Activated B cell treated with CpG ODN at 0.5 μM for 24 hours (primary cell): ENCODE measurements at places on chromosomes 1 and 21.
A peak's percentile ranks its signal among the peaks of the same experiment; 100 is the strongest.

DNA sequence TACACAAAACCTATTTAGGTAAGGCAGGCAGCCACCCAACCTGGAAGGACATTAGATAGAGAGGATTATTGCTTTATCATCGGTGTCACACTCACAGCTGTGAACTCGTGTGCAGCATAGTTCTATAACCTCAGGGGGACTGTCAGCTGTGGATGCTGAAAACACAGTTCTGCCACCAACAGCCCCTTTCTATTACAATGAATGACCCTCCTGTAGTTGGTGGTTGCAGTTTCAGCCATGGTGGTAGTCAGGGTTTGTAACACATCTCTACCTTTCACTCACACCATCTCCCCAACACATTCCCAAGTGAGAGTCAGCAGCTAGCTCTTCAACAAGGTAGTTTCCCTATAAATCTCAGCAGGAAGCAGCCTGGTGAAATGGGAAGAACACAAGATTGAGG lies 136.8 kb downstream of the ZC3H11B start:
- DNase-seq = no peak

DNA sequence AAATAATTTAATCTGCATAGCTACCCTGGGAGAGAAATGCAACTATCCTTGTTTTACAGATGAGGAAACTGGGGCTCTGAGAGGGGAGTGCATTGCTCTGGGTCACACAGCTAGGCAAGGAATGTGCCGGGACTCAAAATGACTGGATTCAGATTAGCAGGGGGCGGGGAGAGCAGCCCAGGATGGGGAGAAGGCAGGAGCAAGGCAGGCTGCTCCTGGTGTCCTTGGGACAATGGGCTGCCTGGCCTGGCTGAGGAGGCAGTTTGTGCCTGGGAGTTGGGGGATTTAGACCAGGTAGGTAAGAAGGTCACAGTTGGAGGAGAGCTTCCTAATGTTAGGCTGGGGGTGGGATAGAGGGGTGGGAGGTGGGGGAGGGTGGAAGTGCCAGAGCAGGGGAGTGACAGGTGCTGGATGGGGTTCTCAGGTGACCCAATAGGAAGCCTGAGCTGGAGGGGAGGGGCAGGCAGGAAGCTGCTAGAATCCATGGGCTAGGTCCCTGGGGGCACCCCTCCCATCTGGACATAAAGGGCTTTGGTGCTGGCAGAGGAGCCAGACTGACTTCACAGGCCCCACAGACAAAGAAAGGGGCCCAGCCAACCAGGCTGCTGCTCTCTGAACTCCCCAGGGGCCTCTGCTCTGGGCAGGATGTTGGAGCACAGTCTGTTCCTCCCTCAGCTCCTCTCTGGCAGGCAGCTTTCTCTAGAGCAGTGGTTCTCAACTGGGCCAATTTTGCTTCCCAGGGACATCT lies 29.0 kb downstream of the TRIM62 start:
- no peak for DNase-seq

DNA sequence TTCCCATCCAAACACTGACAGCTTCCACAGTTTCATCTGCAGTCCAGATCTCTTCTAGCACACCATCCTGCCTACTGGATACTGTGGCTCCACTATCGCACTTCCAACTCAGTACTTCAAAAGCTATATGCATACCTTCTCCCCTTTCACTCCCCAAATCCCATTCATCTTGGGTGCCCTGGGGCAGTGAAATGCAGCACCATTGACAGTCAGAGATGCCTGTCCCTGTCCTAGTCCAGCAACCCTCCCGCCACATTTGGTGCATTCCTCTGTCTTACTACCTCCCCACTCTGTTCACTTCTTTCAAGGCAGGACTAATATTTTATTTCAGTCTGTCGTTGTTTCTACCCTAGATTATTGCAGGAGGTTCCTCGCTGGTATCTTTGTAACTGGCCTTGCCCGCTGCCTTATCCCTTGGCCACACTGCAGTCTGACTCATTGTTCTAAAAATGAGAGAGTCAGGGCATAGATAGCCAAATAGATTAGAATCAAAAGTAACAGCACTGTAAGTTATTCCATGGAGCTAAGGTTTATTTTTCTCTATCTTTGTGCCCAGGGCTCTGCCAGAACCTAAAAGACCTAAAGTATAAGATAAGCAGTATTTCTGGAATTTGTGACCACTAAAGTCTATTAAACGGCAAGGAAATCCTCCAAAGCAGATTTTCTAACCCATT lies 96.7 kb downstream of the ESRRG start:
- DNase-seq = no peak

DNA sequence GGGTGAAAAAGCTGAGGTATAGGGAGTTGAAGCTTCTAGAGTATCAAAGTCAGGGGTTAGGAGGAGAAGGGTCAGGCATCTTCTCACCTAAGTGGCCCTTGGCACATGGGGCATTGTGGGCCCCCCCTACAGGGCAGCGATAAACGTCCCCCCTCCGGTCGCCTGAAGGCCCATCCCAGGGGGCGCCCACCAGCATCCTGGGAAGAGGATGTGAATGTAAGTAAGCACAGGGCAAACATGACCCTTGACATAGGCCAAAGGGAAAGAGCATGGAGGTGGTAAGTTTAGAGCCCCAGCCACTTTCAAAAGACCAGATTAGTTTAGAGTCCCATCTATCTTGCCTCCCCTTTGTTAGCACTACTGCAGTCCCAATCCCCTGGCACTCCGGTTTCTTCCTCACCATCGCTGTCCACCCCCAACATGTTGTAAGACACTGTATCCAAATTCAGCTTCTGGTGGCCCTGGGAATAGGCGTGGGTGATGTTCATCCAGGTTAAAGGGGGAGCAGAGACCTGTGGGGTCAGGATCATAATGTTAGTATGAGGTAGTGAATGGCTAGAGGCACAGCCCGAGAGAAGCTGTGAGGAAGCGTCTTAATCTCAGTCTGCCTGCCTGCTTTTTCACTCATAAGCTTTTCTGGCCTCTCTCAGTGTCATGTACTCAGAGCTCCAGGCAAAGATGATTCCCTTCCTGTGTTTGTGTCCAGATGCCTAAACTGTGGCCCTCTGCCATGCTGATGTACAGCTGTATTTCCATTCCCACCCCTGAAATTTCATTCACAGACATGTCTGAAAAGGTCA lies 2.7 kb downstream of the ITGA10 start:
- no peak for DNase-seq

DNA sequence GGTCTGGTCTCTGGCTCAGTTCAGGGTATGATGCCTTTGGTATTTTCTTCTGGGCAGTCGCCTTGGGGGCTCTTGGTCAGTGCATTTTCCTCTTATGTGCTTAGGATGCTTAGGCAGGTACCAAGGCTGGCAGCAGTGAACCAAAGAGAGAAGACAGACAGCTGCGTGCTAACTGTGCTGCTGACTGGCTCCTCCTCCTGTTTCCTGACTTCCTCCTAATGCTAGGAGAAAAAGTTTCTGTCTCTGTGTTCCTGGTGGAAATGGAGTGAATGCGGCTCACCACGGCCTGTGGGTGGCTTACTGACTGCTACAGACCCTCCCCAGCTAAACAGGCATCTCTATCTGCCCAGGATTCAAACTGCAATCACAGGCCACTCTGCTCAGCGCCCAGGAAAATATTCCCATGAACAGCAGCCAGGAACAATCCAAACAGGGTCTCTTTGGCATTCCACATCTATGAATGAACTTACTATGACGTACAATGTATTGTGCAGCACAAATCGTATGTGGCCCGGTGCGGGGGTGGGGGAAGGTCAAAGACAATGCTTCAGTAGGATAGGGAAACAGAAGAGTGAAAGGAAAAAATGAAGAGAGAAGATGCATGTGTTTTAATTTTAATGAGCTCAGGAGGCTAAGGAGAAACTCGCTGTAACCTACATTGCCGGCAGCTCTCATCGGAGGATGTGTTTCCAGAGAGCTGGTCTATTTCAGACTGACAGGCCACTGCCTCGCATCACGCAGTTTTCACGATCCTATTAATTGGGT lies 2.8 kb downstream of the ABCG1 start:
- no peak for DNase-seq

- DNase-seq = no peak
Measured at GRCh38 chr1:60600532-60600931, 481.8 kb upstream of the NFIA start.

DNA sequence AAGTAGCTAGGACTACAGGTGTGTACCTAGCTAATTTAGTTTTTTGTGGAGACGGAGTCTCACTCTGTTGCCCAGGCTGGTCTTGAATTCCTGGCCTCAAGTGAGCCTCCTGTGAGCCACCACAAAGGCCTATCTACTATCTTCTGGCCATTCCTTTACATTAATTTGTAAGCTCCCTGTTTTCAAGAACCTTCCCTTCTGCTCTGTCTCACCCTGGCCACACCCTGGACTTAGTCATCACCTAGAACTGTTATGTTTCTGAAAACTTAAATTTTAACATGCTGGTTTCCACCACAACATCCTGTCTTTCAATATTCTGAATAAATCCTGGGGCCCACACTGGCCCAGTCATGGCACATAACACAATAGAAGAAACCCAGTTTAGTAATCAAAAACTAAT lies 4.9 kb upstream of the B4GALT3 start:
- DNase-seq = no peak

- no peak for DNase-seq
Measured at GRCh38 chr1:26581287-26581651, 51.7 kb downstream of the RPS6KA1 start.

- no peak for DNase-seq
Measured at GRCh38 chr1:17948594-17948993, 159.0 kb upstream of the IGSF21 start.

DNA sequence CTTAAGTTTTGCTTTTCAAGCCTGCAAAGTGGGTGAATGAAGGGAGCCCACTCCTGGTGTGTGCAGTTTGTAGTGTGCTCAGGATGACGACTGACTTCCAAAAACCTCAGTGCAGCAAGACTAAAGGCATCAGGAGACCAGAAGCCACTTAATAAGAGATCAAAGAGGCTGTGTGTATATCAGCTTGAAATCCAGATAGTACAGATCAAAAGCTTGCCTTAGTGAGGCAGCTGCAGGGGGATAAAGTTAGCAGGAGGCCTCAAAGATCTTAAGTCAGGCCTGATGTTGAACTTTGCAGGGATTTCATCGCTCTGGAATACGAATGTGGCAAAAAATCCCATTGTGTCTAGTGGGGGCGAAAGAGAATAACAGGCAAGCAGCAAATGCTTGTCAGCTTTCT lies 99.8 kb downstream of the PATJ start:
- no peak for DNase-seq

DNA sequence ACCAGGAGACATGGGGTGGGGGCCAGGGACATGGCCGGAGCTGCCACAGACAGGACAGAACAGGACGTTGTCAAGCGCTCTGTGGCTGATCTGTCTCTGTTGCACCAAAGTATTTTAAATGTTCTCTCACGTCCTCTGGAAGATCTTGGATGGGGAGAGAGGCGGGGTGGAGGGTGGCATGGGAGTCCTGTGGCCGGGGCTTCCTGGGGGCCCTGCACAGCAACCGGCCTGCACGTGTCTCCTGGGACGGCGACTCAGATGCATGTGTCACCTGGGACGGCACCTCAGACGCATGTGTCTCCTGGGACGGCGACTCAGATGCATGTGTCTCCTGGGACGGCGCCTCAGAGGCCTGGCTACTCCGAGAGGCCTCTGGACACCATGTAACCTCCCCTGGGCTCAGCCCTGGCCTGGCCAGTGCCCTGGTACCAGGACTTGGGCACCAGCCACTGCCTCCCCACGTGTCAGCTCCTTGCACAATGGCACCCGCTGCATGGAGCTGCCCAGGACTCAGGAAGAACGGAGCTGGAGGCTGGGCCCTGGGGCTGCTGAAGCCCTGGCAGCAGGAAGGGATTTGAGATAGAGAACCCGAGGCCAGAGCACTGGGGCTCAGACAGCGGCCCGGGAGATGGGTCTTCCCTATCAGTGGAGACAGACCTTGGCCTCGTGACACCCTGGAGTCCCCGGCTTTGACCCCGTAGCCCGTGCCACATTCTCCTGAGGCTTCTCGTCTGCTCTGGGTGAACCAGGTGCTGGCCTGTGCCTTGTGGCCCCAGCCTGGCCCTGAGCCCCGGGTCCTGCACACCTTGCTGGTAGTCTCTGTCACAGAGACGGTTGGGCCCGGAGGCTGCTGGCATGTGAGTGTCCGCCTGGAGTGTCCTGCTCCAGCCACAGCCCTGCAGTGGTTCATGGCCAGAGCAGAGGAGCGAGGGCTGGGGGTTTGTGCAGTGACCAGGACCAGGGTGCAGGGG lies 14.7 kb upstream of the SLC19A1 start:
- DNase-seq = peak; percentile 50

DNA sequence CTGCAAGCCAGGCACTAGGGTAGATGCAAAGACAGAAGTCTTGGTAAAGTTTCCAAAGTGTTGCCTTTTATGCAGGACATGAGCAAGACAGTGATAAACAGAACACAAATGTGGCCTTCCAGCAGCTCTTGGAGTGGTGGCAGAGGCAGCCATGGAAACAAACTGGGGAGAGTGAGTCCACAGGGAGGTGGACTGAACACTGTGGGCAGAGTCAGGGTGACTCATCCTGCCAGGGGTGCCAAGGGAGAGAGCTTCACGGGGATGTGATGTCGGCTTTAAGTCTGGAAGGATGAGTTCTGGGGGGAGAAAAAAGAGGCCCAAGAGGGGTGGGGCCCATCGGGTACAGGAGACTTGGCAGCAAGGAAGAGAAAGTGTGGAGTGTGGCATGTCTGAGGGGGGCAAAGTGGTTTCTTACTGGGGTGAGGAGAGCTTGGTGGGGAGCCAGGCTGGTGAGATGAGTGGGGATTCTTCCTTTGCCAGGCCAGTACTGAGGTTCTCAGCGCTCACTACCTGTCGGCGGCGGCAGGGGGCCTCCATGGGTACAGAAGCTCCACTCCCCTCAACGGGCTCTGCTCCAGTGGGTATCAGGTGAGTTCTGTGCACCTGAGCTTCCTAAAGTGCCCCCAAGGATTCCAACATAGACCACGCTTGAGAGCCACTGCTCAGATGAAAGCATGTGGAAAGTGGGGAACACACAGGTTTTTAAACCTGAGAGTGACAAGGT lies 41.8 kb downstream of the KIAA0040 start:
- DNase-seq = no peak

DNA sequence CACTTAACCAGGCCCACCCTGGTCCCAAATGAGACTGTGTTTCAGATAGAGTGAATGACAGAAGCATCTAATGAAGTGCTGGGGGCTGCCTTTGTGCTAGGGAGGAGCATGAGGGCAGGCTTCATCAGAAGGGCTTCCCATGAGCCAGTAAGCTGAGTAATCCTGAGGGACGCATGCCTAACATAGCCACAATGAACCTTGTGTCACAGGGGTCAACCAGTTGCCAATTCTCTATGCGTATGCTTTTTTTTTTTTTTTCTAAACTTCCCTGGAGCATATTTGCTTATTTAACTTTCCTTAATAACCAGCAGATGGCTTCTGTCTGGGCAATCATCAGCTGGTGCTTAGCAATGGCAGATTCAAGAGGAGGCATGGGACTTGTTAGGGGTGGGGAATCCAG lies 25.5 kb upstream of the CYP2J2 start:
- no peak for DNase-seq

DNA sequence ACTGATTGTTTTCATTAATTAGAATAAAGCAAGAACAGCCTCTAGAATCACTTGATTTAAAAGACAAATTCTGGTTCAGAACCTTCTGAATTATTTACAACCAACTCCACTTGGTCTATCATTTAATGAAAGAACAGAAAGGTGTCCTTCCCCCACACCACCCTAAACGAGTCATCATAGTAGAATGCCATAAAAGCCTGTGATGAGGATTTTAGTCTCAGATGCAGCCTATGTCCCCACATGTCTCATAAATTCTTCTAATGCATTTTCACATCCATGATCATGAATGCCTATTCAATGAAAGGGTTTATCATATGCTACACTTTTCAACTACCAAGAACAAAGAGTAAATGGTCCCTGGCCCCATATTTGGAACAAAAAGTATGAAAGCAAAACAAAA lies 508.1 kb downstream of the DPYD start:
- no peak for DNase-seq

- DNase-seq = no peak
Measured at GRCh38 chr21:42665026-42665425, 11.6 kb downstream of the PDE9A start.

GRCh38 chr1:179794669-179795068 lies 51.6 kb downstream of the FAM163A start:
- no peak for DNase-seq
